Activated naive CD4-positive, alpha-beta T cell treated with Interleukin-2 at 50 U/mL for 16 hours (primary cell): ENCODE measurements at places on chromosomes 2 and 18.

- no peak for DNase-seq
Observed at GRCh38 chr2:132668189-132668823, 1.7 kb downstream of the LYPD1 start.

GRCh38 chr2:11679486-11680181, 9.6 kb upstream of the NTSR2 start:
- DNase-seq: no peak

GRCh38 chr2:10007921-10008808, 35.2 kb upstream of the KLF11 start:
- no peak for DNase-seq

- no peak for DNase-seq
Observed at GRCh38 chr2:241535871-241536655, 22.5 kb upstream of the BOK start.

- no peak for DNase-seq
Observed at GRCh38 chr2:30112561-30112960, 34.2 kb upstream of the YPEL5 start.
